ENCODE measurements at places on chromosomes 1 and 21. TPM values are rescaled to one million over a fixed set of nuclear protein-coding genes. Genes with fewer than 3 reads are reported as not detected.

- no peak for DNase-seq
Measured at GRCh38 chr1:221719987-221720386, 21.9 kb downstream of the DUSP10 start.

DNA sequence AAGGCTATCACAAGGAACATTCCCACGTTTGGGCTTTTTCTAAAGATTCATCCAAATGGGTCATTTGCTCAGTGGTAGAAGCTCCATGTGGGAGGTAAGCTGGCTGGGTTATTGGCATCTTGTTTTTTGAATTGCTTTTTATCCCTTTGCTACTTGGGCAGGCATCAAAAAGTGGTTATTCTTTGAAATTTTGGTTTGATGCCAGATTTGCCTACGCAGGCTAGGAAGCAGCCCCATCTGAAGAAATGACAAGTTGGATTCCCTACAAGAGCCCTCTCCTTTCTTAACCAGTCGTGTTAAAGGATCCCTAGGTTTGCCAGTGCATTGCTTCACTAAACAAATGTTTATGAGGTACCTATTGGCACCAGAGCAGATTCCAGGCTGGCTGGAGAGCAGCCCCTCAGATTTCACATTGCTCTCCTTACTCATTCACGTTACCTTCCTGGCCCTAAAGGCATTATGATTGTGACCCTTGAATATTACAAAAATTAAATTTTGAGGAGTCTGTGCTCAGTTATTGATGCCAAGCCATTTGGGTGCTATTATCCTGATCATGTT lies 38.8 kb downstream of the ARID1A start:
- DNase-seq, result no peak

GRCh38 chr1:21906173-21907078 lies 30.7 kb downstream of the HSPG2 start:
- DNase-seq, result no peak

The TRIM67 gene
- not detected for polyA plus RNA-seq

GRCh38 chr1:215477632-215478031 lies 89.5 kb upstream of the KCTD3 start:
- no peak for DNase-seq

- no peak for DNase-seq
Measured at GRCh38 chr1:119340861-119341261, 27.7 kb upstream of the HAO2 start.

DNA sequence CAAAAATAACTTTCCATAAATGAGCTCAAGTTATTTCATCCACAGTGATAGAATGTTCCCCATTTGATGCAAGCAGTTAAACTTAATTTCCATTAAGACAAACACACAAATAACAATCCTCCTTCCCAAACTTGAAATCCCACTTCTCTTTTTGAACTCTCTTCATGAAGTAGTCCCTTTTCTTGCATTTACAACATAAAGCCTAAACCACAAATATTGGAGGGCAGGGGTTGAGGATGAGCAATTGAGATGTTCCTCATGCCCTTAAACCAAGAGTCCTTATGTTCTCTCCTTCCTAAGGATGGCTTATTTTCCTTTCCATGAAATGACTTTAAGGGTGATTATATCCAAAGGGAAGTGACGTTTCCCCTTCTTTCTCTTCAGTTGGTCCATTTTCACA lies 228.8 kb downstream of the DISC1 start:
- DNase-seq, result no peak

The C1QC gene
- polyA plus RNA-seq, result not detected

The CRYBG2 gene
- 0.49 TPM for polyA plus RNA-seq

GRCh38 chr1:184843732-184844495 lies 89.3 kb upstream of the EDEM3 start:
- DNase-seq, result no peak

GRCh38 chr1:172960454-172961208 lies 90.1 kb downstream of the TNFSF18 start:
- no peak for DNase-seq

The RAB13 gene
- 164 TPM for polyA plus RNA-seq

DNA sequence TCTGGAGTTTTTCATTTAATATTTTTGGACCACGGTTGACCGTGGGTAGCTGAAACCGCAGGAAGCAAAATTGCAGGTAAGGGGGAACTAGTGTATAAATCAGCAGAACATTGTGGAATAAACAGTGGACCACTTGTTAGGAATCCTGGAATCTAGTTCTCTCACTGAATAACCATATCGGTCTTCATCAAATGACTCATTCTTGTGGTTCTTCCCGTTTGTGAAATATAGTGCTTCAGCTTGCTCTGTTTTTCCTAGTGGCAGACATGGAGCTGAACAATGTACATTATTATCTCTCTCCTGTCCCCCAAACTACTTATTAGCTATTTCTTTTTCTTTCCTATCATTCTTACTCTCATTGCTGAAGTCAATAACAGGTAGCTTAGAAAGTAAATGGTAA lies 61.9 kb downstream of the HSPA13 start:
- no peak for DNase-seq

The BEND5 gene
- 4.3 TPM for polyA plus RNA-seq

DNA sequence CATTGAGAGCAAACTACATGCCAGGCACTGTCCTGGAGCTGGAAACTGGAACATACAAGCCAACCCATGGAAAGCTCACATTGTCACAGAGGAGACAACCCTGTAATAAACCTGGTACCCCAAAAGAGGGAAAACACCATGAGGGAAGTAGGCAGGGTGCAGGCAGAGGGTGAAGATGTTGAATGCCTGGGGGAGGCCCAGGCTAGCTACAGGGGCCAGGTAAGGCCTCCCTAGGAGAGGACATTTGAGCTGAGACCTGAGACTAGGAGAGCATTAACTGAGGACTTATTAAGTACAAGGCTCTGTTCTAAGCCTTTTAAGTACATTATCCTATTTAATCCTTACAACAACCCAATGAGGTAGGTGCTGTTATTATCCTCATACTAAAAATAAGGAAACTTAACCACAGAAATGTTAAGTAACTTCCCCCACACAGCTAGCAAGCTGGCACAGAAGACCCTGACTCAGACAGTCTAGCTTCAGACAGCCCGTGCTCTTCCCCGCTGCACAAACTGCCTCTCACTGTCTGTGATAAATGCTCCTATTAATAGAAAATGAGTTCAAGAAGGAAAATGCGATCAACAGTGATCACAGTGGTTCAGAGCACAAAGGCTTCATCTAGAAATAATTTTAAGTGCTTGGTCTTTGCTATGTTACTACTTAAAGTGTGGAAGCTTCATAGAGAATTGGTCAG lies 41.8 kb downstream of the ZNF281 start:
- DNase-seq, result no peak

The HES3 gene
- not detected for polyA plus RNA-seq

The CRABP2 gene
- polyA plus RNA-seq, result 42.1 TPM

GRCh38 chr1:30903343-30904034 lies 5.1 kb downstream of the SDC3 start:
- no peak for DNase-seq

DNA sequence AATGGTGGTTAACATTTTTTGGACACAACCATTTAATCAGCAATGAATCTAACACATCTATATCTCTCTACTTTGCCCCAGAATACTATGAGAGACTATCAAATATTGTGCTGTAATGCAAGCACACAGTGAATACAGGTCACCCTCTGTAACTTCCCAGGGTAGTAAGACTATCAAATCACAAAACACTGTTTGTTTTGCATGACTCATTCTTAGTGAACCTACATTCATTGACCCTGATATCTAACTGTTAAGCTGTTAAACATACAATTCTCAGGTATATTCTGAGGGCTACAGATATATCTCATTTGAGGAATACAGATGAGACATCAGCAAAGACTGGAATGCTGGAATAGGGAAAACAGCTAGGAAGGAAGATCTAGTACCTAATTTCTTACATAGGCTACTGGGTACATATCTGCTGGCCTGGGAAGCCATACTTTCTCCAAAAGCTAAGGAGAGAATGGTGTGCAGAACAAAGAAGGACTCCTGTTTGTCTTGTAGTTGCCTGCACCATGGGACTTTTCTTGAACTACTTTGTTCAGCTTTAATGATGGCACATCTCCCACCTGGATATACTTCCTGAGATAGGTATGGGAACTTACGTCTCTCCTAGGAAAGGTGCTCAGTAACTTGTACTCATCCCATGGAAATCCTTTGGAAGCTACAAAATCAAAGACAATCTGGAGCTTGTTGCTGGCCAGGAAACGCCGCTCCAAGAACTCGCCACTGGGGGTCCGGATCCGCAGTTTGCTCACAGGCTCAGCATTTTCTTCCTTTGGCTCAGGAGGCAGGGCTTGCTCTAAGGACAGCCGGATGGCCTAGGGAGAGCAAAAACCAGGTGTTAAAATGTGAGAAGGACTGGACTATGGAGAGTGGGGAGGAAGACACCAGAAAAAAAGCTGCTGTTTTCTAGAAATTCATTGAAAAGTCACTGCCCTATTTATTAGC lies 51.9 kb upstream of the DMRTA2 start:
- DNase-seq, result no peak

The CD48 gene
- not detected for polyA plus RNA-seq

The GUCA2B gene
- not detected for polyA plus RNA-seq

- DNase-seq, result no peak
Measured at GRCh38 chr1:212760126-212760823, 31.3 kb downstream of the NSL1 start.

- DNase-seq, result no peak
Measured at GRCh38 chr1:215672482-215672881, 105.4 kb downstream of the KCTD3 start.

GRCh38 chr1:247656221-247656875 lies 23.2 kb downstream of the OR13G1 start:
- DNase-seq, result no peak

DNA sequence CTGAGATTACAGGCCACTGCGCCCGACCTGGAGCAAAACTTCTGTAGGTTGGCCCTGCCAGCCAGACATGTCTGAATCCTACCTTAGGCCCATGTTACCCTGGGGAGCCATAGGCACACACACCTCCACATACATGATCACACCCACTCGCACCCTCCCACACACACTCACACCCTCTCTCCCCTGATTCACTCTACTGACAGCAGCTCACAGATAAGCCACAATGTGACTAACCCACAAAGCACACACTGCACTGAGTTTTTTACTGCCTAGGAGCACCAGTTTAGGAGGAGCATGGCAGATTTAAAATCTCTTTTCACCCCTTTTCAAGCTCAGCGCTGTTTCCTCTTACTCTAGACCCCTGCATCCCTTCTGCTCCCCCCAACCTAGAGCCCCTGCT lies 41.7 kb downstream of the SLC30A1 start:
- DNase-seq, result no peak

GRCh38 chr1:30512914-30513265 lies 210.5 kb downstream of the MATN1 start:
- no peak for DNase-seq

- DNase-seq, result peak; percentile 86
Measured at GRCh38 chr1:115976062-115976920, at the start of gene SLC22A15. SLC22A15 (plus strand) TSS chr1:115976513; CDS start chr1:115976628, 115 bp downstream.

The RXFP4 gene
- polyA plus RNA-seq, result not detected

The LYPD8 gene
- 1.5 TPM for polyA plus RNA-seq

DNA sequence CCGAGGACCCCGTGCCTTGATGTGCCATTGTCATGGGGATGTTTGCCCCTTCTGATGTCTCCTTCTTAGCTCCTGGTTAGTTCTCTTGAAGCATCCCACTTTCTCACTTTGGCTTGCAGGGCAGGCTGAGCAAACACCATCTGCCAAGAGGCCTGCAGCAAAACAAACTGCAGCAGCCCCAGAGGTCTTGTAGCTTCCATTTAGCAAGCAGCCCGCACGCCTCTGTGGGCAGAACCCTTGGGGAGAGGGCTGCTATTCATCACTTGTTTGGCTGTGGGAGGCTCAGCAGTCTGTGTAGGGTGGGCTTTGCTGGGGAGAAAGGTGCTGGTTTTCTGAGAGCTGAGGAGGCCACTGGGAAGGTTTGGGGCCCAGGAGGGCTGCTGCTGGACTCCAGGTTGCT lies 56.7 kb downstream of the KCNC4 start:
- DNase-seq, result no peak

GRCh38 chr1:68149110-68149798 lies 83.1 kb downstream of the WLS start:
- DNase-seq, result no peak

DNA sequence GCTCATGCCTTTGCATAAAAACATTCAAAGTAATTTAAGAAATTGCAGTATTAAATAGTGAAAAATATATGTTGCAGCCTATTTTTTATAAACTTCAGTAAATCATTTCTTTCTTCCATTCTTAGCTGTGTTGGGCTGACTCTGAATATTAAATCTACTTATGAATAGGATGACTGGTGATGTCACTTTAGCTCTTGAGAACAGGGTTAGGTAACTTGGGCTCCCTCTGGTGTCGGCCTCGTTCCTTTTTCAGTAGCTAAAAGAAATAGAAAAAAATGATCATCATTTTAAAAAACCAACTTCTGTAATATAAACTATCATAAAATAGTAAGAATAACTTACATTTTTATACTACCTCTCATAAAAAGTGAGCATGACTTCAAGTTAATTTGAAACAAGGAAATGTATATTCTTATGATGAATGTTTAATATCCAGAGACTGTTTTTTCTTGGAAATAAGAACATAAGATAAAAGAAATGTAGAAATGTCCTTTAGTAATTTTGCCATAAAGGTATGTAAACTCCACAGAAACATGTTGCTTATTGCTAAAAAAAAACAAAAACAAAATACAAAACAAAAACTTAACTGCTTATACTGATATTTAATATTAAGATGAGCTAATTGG lies 26.8 kb upstream of the NCAM2 start:
- peak; percentile 65 for DNase-seq

GRCh38 chr1:113976609-113977278 lies 2.5 kb upstream of the OLFML3 start:
- peak; percentile 38 for DNase-seq

- DNase-seq, result no peak
Measured at GRCh38 chr1:36248250-36248894, 24.1 kb downstream of the THRAP3 start.

The ZNF670 gene
- 0.84 TPM for polyA plus RNA-seq

- DNase-seq, result no peak
Measured at GRCh38 chr1:19489996-19490395, 4.7 kb upstream of the CAPZB start.

The GMEB1 gene
- polyA plus RNA-seq, result 3.6 TPM

DNA sequence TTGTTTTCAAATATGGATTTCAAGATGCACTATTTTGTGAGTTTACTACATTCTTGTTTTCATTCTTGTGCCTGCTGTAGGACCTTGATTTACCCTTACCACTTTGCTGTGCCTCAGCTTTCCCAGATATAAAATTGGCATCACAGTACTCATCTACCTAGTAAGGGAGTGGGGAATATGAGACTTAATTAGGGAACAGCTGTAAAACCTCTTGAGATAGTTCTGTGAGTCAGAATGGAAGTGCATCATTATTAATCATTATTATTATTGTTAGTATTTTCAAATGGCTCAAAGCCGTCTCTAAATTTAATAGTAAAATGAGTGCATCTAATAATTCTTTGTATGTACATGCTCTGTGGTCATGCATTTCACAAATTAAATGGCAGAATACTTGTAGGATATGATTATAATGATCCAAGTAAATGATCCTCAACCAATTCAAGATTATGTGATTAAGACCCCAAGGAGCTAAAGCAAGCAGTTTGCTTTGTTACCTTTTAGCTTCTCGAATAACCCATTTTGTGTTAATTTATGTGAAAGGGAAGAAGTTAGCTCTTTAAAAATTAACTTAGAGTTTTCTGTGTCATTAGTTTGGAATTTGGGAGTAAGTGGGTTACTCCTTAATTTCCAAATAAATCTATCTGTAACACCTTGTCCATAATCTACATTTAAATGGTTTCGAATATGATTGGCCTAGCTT lies 155.4 kb downstream of the NFIA start:
- no peak for DNase-seq

The TMPRSS3 gene
- not detected for polyA plus RNA-seq
